ENCODE measurements at places on chromosomes 5 and 9. TPM values are rescaled to one million over a fixed set of nuclear protein-coding genes. Genes with fewer than 3 reads are reported as not detected.

Gene DNM1
- polyA plus RNA-seq = 106 TPM

Gene ADRB2
- polyA plus RNA-seq = 0.47 TPM

GRCh38 chr5:95519151-95519550 is 35.6 kb downstream of the SKIC3 start:
- DNase-seq = no peak

- DNase-seq = no peak
These were observed 4.2 kb upstream of the RASGEF1C start for GRCh38 chr5:180213256-180213600.

- DNase-seq = no peak
These were observed 1046.2 kb downstream of the CDH12 start for GRCh38 chr5:21806943-21807342.

All from renal cortex interstitium (tissue), 15 donors.